ENCODE measurements at places on chromosomes 4 and X.

GRCh38 chrX:2559124-2559523 lies 58.3 kb upstream of the DHRSX start:
- DNase-seq: no peak

DNA sequence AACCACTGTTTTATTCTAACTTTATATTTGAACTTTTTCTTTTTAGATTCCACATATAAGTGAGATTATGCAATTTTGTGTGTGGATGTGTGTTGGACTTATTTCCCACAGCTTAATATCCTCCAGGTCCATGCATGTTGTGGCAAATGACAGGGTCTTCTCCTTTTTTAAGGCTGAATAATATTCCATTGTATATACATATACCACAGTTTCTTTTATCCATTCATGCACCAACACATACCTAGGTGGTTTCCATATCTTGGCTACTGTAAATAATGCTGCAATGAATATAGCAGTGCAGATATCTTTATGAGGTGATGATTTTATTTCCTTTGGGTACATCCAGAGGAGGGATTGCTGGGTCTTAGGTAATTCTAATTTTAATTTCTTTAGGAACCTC lies 69.0 kb downstream of the SNCA start:
- no peak for DNase-seq

DNA sequence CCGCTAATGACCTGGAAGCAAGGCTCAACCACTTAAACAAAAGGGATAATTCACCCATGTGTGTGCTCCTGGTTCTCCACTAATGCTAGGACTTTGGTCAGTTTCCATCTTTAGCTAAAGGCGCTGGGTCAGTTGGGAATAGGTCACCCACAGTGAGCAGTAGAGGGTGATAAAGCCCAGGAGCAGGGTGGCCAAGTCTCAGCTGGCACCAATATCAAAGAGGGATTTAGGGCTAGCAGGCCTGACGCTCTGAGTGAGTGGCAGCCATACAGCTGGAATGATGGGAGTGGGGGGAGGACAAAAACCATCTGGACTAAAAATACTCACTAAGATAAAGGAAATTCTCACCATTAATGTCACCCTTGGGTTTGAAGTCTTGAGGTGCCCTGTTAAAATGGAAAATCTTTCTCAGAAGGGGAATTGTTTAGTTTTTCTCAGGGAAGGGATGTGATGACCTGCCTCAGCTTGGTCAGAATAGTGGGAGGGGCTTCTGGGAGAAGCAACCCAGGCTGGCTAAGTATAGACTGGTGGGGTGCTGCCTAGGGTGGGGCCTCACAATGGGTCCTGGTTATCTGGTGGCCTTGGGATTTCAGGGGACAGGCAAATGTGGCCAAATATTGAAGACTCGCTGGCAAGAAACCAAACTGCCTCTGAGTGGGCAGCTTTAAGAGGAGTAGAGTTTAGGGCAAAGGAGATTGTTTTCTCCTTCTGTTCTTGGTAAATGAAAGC lies 47.1 kb downstream of the TSC22D3 start:
- no peak for DNase-seq

GRCh38 chr4:165461159-165461821 lies 82.5 kb downstream of the CPE start:
- no peak for DNase-seq

DNA sequence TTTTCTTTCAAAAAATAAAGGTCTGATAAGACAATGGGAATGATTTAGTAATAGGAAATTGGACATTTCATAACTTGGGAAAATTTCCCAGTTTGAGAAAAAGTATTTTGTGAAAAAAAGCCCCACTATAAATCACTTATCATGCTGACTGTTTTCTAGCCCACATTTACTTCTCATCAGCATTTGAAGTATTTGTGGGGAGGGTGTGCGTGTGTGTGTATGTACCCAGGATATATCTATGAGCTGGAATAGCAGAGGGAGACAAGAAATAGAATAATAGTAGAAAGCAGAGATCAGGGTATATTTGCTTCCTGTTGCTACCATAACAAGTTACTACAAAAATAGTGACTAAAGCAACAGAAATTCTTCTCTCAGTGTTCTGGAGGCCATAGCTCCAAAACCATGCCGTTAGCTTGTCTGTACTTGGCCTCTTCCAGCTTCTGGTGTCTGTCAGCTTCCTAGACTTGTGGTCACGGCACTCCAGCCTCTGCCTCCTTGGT lies 139.8 kb downstream of the PTTG2 start:
- no peak for DNase-seq

All from OCI-LY7 (cell line).